ENCODE measurements at places on chromosomes 1 and 21. TPM values are rescaled to one million over a fixed set of nuclear protein-coding genes. Genes with fewer than 3 reads are reported as not detected.

- H3K4me1 ChIP-seq, result peaks cover 4% of the 10 kb centered on the region
- peaks cover 7% of the 10 kb centered on the region for H3K27me3 ChIP-seq
- peak overlapping the region; percentile 84 for H3K4me3 ChIP-seq
- peak overlapping the region; percentile 73 for H3K27ac ChIP-seq
- DNase-seq, result peak; percentile 52
Observed at GRCh38 chr1:212557739-212558692, 50.5 kb upstream of the ATF3 start.

- peaks cover 32% of the 10 kb centered on the region for H3K4me1 ChIP-seq
- peak overlapping the region; percentile 30 for H3K27ac ChIP-seq
- H3K4me3 ChIP-seq, result peak overlapping the region; percentile 94
- no peak for DNase-seq
- H3K27me3 ChIP-seq, result peaks cover 11% of the 10 kb centered on the region
Observed at GRCh38 chr1:40662151-40662550, 3.3 kb downstream of the RIMS3 start.

Gene FLG2
- total RNA-seq, result not detected

Gene SUSD4
- 0.47 TPM for total RNA-seq

Gene NEK2
- total RNA-seq, result 3.4 TPM

GRCh38 chr1:1203561-1204424 lies 2.6 kb downstream of the TNFRSF18 start:
- H3K27ac ChIP-seq, result no peak overlapping the region
- DNase-seq, result peak; percentile 20
- no peak overlapping the region for H3K4me3 ChIP-seq

Gene DNASE2B
- not detected for total RNA-seq

Gene BRINP2
- total RNA-seq, result 1.7 TPM

DNA sequence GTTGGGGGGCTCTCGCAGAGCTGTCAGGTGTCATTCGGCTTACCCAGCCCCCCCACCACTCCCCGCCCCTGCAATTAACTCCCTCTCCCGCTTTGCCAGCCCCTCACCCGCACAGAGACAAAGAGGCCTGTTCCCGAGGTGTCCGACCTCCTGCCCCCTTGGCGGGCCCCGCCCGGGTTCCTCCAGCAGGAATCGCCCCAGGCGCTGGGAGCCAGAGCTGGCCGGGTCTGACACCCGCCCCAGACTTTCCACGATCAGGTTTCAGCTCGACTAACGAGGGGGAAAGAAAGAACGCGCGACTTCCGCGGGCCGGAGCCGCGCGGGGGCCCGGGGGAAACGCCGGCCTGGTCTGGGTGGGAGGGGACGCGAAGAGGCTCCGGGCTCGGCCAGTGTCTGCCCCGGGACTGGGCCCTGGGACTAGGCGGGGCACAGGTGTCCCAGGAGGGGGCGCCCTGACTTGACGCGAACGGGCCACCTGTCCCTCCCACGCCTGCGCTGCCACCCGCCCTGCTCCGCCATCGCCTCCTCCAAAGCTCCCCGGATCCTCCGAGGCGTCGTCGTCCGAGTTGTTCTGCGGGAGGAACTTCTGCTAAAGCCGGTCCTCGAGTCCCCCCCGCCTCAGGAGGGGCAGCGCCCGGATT lies 36.4 kb upstream of the HHAT start:
- peak overlapping the region; percentile 81 for H3K4me3 ChIP-seq
- no peaks in the 10 kb centered on the region for H3K36me3 ChIP-seq
- DNase-seq, result peak; percentile 59
- peak overlapping the region; percentile 8 for H3K27ac ChIP-seq

DNA sequence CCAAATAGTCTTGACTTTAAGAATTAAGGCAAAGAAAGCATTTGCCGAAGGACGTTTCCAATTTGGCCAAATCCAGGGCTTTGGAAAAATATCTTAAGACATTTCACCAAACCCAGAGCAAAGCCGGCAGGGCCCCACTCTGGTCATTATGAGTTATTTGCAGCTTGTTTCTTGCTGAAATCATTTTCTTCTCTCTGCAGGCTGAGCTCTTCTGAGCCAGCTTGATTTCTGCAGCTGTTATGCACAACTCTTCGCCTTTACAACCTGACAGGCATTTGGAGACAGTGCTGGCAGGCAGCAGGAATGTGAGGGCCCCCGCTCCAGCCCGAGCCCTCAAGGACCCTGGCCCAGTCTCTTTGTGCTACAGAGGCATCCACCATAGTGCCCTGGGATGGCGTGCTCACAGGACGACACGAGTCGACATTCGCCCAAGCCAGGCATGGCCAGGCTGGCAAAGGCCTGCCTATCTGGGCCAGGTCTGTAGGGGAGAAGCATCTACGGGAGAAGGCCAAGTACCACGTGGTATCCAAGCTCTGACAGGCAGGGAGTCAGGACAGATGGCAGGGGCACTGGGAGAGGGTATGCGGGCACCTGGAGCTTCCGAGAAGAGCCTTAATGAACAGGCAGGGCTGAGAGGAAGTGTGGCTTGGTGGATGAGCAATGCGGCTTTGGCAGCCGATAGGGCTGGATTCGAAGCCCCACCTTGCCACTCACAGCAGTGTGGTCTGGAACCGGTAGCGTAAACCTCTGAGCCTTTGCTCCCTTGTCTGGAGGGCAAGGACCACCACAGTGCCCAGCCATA lies 32.3 kb downstream of the SYF2 start:
- H3K4me1 ChIP-seq, result peaks cover 23% of the 10 kb centered on the region
- H3K4me3 ChIP-seq, result no peak overlapping the region
- peaks cover 6% of the 10 kb centered on the region for H3K27me3 ChIP-seq
- no peak overlapping the region for H3K27ac ChIP-seq

GRCh38 chr1:25703041-25703440 lies 86.5 kb downstream of the MAN1C1 start:
- no peak overlapping the region for H3K4me3 ChIP-seq
- H3K27me3 ChIP-seq, result peaks cover 6% of the 10 kb centered on the region
- H3K36me3 ChIP-seq, result no peaks in the 10 kb centered on the region
- peaks cover 42% of the 10 kb centered on the region for H3K4me1 ChIP-seq
- no peak for DNase-seq
